NCI-H526 (cell line): ENCODE measurements at places on chromosomes 4 and X.
A peak's percentile ranks its signal among the peaks of the same experiment; 100 is the strongest.

- DNase-seq = peak; percentile 81
These were observed 760 bp downstream of the UGT8 start for GRCh38 chr4:114599231-114599902.

GRCh38 chr4:11623726-11624037, 195.0 kb upstream of the HS3ST1 start:
- DNase-seq = peak; percentile 45

- DNase-seq = no peak
These were observed 24.7 kb upstream of the CXCL8 start for GRCh38 chr4:73715659-73716058.

- DNase-seq = no peak
These were observed 548.8 kb upstream of the LCORL start for GRCh38 chr4:18570370-18570769.

GRCh38 chrX:72048510-72049455, 82.9 kb downstream of the RTL5 start:
- DNase-seq = peak; percentile 3

DNA sequence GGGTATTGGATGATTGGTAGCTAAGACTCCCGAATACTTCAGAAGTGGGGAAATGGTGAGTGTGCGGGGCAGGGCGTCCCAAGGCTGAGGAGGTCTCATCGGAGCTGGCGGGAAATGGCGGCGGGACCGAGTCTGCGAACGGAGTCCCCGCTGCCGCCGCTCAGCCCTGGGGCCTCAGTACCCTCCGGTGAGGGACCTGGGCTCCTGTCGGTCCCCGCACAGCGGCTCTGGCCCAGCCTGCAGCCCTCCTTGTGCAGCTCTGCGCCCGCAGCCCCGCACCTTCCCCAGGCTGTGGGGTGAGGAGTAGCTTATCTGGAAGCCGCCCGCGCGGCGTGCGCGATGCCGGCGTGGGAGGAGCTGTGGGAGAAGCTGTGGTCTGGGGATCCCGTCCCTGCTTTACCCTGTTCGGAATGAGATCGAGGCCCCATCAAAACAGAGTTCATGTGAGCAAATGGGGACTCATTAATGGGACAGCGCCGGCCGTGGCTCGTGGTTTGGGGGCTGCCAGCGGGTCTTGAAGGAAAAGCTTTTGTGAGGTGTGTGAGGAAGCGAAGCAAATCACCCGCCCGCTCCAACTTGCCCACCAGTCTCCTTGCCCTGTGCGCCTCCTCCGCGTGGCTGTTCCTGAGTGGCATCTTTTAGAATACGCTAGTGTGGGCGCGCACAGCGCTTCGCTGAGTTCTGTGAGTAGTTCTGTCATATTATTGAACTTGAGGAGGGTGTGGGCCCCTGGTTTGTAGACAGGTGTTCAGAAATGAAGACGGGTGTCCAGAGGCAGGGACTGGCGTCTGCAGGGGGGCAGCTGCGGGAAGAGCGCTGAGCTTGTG, 531 bp downstream of the ZNF141 start:
- DNase-seq = no peak

GRCh38 chrX:150200820-150201287, 162.3 kb upstream of the MAMLD1 start:
- DNase-seq = no peak

GRCh38 chrX:23845351-23845817, 62.4 kb downstream of the APOO start:
- DNase-seq = no peak

GRCh38 chr4:17027495-17027894, 129.1 kb upstream of the LDB2 start:
- no peak for DNase-seq

DNA sequence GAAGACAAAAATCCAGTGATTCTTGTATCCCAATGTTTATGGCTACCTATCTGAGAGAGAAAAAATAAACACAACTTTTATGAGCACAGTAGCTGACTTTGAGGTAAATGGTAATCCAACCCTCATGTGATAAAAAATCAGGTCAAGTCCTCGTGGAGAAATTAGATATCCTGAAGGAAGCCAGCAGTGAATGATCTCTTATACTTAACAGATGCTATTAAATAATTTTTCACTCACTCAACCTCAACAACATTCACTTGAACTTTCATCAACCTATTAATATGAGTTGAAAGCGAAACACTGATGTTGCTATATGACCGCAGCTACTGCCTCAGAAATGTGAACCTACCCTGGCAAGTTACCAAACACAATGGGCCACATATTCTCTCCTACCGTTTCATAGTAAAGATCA, 105.4 kb downstream of the GPC3 start:
- no peak for DNase-seq

DNA sequence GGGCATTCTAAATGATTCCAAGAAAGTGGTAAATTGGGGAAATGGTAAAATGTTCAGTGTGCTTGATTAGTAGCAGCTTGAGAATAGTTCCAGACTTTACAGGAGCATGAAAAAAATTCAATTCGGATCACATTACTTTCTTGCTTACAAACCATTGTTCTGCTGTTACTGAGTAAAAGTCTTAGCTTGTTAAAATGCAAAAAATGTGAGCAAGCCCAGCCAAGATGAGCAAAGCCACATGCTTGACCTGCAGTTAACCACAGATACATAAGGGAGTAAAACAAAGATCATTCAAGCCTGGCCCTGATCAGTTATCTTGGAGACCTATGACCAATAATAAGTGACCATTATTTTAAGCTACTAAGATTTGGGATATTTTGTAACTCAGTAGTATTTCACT, 562.9 kb upstream of the MAGEB2 start:
- no peak for DNase-seq

GRCh38 chr4:156169011-156169410, 215.3 kb upstream of the CTSO start:
- DNase-seq = no peak

GRCh38 chr4:3231471-3231870, 17.5 kb upstream of the MSANTD1 start:
- no peak for DNase-seq

- peak; percentile 18 for DNase-seq
These were observed 85.7 kb downstream of the DIAPH2 start for GRCh38 chrX:96770315-96770714.

DNA sequence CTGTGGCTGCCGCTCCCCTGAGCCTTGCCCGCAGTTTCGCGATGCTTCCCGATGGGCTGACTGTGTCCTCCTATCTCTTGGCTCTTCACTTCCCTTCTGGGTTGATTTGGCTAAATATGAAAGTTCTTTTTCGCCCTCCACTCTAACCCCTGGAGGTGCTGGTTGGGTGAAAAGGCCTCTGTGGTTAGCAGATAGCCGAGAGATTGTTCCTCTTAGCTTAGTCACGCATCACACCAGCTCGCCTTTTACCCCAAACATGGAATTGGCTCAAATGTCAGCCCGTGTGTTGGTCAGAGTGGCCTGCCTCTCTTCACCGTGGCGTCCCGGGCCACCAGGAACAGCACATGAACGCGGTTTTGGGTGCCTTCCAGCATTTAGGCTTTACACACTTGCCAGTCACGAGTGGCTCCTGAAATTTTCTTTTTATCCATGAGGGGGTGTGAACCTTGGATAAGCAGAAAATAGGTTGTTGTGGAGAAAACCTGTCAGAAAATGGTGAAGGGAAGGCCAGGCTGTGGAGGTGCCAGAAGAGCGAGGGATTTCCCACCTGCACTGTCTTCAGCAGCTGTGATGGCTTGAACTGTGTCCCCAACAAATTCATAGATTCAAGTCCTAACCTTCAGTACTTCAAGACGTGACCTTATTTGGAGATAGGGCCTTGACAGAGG, 8.9 kb downstream of the CLCN4 start:
- no peak for DNase-seq

DNA sequence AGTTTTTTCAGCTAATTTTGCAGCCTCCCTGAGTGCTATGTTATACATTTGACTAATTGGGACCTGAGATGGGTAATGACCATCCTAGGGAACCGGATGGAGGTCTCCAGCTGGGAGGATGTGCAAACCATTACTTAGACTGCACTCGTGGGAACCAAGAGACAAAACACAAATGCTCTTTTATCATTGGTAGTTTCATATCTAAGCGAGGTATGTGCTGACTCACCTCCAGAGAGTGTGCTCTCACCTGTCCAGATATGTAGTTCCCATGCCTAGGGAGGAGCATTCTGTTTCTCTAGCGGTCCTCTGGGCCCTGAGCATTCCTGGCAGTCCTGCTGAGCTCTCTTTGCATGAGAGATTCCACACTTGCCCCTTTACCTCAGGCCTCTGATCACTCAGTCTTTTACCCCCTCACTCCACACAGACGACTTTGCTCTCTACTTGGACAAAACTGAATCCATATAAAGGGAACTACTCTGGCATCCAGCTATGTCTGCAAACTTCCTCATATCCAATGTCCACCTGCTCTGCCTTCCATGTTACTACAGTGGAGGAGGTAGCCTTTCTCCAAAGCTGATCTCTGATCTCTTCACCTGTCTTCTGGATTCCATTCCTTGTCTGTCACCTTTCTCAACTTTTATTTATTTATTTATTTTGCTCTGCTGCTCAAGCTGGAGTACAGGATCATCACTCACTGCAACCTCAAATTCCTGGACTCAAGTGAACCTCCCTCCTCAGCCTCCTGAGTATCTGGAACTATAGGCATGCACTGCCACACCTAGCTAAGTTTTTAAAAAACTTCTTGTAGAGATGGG, 88.4 kb downstream of the LRP2BP start:
- no peak for DNase-seq

GRCh38 chr4:6222761-6223292, 22.5 kb upstream of the JAKMIP1 start:
- peak; percentile 77 for DNase-seq

DNA sequence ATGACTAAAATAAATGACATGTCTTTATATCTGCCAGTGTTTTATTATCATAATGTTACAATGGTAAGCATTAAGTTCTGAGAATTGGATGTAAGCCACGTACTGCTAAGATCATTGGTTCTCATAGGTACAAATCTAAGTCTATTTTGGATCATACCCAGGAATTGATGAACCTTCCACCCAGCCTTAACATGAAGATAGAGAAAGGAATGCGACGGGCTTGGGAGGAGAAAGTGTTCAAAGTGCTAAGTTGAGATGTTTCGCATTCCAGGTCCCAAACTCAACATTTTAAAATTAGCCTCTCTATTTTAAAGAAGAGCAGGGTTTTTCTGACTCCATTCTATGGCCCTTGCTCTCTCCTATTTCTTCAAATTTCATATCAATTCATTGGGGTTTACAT, 54.9 kb upstream of the FRAS1 start:
- no peak for DNase-seq

- peak; percentile 50 for DNase-seq
These were observed 71.0 kb downstream of the AFF1 start for GRCh38 chr4:87005690-87006425.

GRCh38 chr4:88866862-88867550, 169.4 kb upstream of the NAP1L5 start:
- peak; percentile 74 for DNase-seq

GRCh38 chrX:12798601-12799000, 7.4 kb downstream of the PRPS2 start:
- DNase-seq = no peak

DNA sequence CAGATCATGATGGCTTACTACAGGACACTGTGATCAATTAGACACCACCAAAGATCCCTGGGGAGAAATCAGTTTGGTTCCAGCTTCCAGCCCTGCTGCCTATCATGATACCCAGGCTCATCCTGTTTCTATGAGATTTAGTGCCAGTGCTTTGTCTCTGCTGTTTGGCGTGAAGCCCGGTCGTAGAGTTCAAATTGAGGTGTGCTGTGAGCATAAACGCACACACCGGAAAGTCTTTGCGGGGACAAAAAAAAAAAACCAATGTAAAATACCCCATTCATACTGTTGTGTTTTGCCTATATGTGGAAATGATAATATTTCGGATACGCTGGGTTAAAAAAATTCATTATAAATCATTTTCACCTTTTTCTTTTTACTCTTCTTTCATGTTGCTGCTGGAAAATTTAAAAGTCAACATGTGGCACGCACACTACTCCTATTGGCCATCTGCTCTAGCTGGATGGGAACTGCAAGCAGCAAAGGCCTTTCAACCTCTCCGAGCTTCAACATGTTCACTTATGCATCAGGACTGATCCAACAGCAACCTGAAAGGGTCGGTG, 607 bp upstream of the DKC1 start:
- DNase-seq = peak; percentile 34

- DNase-seq = peak; percentile 56
These were observed 519 bp downstream of the FOXO4 start for GRCh38 chrX:71095981-71096759.

DNA sequence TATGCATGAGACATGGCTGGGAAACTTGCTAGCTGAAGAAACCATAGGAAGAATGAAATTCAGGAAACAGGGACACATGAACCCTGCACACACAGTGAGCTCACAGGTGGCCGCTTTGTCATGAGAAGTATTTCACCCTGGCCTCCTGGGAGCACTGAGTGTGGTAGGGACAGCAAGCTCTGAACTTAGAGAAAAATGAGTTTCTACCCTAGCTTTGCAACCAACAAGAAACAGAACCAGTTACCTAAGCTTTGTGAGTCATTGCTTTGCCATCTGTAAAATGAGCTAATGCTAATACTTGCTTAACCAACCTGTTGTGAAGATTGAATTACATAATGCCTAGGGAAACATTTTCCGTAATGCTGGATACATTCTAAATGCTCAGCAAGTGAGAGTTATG, 206.6 kb upstream of the HS3ST1 start:
- DNase-seq = no peak

DNA sequence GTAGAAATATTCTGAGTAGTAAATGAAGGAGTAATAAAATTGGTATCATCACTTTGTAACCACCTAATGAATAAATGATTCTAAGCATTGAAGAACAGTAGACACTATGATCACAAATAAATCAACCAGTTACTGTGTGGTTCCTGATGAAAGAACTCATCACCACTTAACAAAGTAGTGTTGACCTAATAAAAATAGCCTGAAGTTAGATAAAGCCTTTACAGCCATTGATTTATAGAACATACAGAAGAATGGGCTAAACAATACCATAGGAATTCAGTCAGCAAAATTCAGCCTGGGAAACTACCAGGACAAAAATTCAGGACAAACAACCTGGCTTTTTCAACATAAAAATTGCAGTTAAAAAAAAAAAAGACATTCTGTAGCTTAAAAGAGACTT, 9.0 kb downstream of the SLC30A9 start:
- no peak for DNase-seq

GRCh38 chr4:177010418-177010817, 217.7 kb upstream of the VEGFC start:
- DNase-seq = no peak

GRCh38 chrX:70262952-70263567, 3.1 kb upstream of the P2RY4 start:
- peak; percentile 73 for DNase-seq

GRCh38 chr4:18077808-18078207, 56.3 kb upstream of the LCORL start:
- DNase-seq = no peak

GRCh38 chr4:23034731-23035130, 342.0 kb downstream of the GBA3 start:
- DNase-seq = no peak

- DNase-seq = no peak
These were observed 487.8 kb upstream of the MAGEB18 start for GRCh38 chrX:25650216-25650820.
